ENCODE measurements at places on chromosomes 2 and 18. TPM values are rescaled to one million over a fixed set of nuclear protein-coding genes. Genes with fewer than 3 reads are reported as not detected.

Gene COLEC12
- total RNA-seq: not detected

GRCh38 chr2:145292166-145292565 lies 772.2 kb upstream of the ZEB2 start:
- no peak for DNase-seq

DNA sequence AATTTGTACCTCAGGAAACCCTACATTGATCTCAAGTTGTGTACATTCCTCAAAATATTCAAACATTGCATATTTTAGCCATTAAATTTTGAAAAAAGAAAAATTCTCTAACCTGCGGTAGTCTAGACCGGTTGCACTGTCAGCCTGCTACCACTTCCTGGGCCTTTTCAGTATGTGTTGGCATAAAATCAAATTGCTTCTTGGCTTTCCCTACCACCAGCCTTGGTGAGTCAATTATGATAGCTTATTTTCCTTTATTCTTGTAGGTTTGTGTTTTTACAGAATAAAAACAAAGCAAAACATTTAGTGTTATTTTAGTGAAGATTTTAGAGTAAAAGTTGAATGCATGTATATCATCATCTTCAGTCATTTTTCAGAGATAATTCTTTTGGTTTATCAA lies 61.2 kb downstream of the FAM171B start:
- no peak for DNase-seq

GRCh38 chr2:3488061-3488531 lies 31.2 kb downstream of the ADI1 start:
- no peak for DNase-seq

GRCh38 chr2:163641986-163642385 lies 93.8 kb downstream of the FIGN start:
- DNase-seq: no peak

- DNase-seq: no peak
These were observed 16.2 kb upstream of the MEP1B start for GRCh38 chr18:32173654-32174053.

GRCh38 chr2:59734743-59735142 lies 818.7 kb downstream of the BCL11A start:
- DNase-seq: no peak

DNA sequence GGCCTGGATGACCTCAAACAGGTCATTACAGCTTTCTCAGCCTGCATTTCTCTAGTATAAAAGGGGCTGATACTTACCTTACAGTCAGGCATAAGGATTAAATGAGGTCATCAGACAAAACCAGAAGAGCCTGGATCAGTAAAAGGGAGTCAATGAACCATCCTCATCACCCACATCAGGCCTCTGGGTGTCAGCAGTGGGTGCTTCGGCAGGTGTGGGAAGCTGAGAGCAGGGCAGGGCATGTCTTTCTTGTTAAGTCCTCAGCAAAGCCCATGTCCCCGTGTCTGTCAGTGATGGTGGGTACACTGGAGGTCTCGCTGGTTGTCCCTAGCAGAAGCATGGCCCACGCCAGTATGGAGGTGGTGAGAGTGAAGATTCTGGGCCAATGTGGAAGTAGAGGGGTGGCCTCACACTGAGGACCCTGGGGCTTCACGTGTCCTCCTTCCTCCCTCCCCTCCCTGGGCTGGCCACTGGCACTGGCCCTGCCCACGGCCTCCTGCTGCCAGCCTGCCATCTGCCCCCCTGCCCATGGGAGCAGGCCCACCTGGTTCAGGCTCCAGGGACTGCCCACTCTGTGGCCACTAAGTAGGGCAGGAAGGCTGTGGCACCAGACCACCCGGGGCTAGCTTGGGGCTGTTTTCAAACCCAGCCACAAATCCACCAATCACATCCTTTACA lies 4.4 kb downstream of the ADRA2B start:
- no peak for DNase-seq

GRCh38 chr2:46334389-46335271 lies 37.4 kb downstream of the EPAS1 start:
- DNase-seq: no peak

- DNase-seq: no peak
These were observed 27.0 kb downstream of the NTSR2 start for GRCh38 chr2:11642972-11643371.

All from activated T-helper 1 cell treated with anti-CD3 and anti-CD28 coated beads, Interleukin-12 subunit alpha, Interleukin-12 subunit beta, Interleukin-2, Interleukin-4 antibody, amounts not matched to agents 30 ng/mL and 10 ng/mL and 1 ng/mL, durations not matched to agents 14 hours and 24 hours and 36 hours (primary cell).